T-helper 2 cell (primary cell): ENCODE measurements at places on chromosomes 3 and 15.
A peak's percentile ranks its signal among the peaks of the same experiment; 100 is the strongest.

GRCh38 chr15:69403594-69403993 is 10.6 kb upstream of the KIF23 start:
- no peak for DNase-seq

- no peak for DNase-seq
Observed at GRCh38 chr15:100959066-100960050, 40.2 kb downstream of the LRRK1 start.

- no peak for DNase-seq
Observed at GRCh38 chr15:85897895-85898717, 103.4 kb upstream of the KLHL25 start.

DNA sequence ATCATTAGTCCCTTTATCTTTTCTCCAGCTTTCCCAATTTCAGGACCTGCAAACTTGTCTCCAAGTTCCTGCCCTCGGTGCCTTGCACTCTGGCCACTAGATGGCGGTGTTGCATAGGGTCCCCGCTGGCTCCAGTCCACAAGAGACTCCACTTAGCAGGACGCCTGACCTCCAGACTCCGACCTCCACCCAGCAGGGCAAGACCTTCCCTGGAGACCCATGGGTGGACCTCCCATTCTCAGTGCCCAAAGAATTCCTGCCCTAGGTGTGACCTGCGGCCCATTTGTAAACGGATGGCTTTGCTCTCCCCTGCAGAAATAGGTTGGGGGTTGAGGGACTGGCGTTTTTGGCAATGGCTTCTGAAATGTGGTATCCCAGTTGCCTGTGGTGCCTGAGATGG is 82.6 kb downstream of the LSM3 start:
- peak; percentile 51 for DNase-seq

- no peak for DNase-seq
Observed at GRCh38 chr3:32815841-32816438, 1.9 kb upstream of the TRIM71 start.

DNA sequence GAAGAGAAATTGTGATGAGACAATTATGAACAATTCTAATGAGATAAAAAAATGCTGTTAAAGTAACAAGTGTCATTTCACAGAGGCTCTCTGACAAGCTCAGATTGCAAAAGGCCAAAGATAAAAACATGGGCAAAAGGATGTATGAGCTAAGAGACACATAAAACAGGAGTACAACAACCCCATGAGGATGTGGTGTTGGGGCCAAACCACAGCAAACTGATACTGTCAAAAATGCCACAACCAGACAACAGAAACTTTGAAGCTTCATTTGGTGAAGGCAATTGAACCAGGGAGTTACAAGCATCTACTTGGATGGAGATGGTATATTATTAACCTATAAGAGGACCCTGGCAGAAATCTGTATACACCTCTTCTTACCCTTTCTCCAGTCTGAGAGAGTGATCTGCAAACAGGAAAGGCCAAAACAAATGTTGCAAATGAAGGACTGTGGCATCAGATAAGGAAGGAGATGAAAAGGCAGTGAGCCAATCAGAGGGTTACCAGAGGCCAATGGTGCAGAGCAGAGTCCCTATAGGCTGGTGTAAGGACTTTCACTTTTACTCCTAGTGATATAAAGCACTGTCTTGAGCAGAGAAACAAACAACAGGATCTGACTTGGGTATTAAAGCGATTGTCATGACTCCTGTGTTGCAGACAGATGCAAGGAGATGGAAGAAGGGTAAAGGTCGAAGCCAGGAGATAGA is 659.0 kb downstream of the NTRK3 start:
- DNase-seq, result no peak

- DNase-seq, result no peak
Observed at GRCh38 chr3:47298439-47298838, 15.7 kb downstream of the KLHL18 start.

GRCh38 chr3:21540265-21540664 is 210.7 kb downstream of the ZNF385D start:
- no peak for DNase-seq
